GM23338 (cell line): ENCODE measurements at places on chromosomes 3 and 15.

- DNase-seq, result no peak
Measured at GRCh38 chr15:66196602-66197001, 56.9 kb downstream of the MEGF11 start.

DNA sequence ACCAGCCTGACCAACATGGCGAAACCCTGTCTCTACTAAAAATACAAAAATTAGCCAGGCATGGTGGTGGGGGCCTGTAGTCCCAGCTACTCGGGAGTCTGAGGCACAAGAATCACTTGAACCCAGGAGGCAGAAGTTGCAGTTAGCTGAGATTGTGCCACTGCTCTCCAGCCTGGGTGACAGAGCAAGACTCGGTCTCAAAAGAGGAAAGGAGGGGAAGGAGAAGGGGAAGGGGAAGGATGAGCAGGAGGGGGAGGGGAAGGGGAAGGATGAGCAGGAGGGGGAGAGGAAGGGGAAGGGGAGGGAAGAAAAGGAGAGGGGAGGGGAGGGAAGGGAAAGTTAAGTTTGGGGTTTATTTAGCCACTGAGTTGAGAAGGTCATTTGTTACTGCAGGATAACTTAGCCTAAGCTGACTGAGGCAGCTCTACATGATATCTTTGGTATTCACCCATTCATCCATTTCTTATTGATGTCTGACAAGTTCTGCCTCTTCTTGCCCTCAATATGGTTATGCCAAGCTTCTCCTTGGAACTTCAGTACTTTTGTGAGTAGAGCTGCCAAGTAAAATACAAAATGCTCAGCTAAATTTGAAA lies 15.9 kb upstream of the ABHD2 start:
- DNase-seq, result no peak

- no peak for DNase-seq
Measured at GRCh38 chr15:88322461-88322860, 65.9 kb upstream of the NTRK3 start.

- DNase-seq, result no peak
Measured at GRCh38 chr15:71301958-71302621, 186.8 kb downstream of the THSD4 start.

DNA sequence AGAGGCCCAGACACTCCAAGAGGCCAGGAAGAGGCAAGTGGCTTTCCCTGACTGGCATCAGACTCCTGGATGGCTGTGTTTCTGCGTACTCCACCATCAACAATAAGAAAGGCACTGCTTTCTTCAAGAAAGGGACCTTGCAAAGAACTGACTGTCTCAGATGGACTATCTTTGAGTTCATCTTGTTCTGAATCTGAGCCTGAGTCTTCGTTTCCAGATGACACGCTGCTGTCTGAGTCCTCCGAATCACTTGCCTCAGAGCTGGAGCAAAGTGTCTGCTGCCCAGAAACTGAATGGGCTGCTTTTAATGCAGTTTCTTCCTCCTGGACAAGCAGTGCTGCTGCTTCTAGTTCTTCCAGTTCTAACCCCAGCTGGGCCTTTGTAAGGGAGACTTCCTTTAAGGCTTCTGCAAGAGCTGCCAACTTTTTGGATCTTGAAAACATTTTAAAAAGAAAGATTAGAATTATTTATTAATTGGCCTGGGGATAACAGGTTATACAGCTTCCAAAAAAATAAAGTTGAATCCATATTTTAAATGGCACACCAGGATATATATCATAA lies 97.8 kb downstream of the SHQ1 start:
- no peak for DNase-seq

DNA sequence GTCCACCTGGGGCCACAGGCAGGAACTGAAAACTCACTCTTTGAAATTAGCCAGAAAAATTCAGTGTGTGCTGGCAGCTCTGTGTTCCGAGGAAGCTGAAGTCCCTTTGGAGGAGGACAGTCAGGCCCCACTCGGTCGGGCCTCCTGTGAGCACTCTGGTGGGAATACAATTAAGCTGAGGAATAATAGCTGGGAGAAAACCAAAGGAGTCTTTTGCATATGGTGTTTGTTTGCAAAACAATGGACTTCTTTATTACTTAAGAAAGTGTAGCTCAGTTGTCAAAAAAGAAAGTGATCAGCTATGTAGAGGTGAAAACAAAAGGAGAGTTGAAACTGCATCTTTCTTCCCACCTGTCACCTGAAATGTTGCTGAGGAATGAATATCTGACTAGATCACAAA lies 202.5 kb downstream of the MEIS2 start:
- DNase-seq, result peak; percentile 53

GRCh38 chr3:183434992-183435391 lies 6.6 kb upstream of the MCF2L2 start:
- peak; percentile 65 for DNase-seq

DNA sequence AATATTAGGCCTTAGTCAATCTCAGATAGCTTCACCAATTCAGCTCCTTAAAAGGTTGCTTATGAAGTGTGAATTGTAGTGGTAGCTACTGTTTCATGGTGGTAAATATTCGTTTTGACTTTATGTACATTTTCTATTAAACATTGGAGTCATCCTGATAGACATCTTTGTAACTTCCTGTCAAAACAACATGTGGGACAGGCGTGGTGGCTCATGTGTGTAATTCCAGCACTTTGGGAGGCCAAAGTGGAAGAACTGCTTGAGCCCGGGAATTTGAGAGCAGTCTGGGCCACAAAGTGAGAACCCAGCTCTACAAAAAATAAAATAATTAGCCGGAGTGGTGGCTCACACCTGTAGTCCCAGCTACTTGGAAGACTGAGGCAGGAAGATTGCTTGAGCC lies 2.0 kb upstream of the TRIM59 start:
- no peak for DNase-seq

GRCh38 chr15:88680241-88681001 lies 41.6 kb downstream of the ISG20 start:
- DNase-seq, result no peak

GRCh38 chr15:52262364-52262763 lies 33.2 kb downstream of the MYO5C start:
- no peak for DNase-seq

- DNase-seq, result no peak
Measured at GRCh38 chr3:171317171-171317570, 143.0 kb downstream of the TNIK start.

GRCh38 chr3:184730924-184731323 lies 19.1 kb upstream of the MAGEF1 start:
- DNase-seq, result no peak

DNA sequence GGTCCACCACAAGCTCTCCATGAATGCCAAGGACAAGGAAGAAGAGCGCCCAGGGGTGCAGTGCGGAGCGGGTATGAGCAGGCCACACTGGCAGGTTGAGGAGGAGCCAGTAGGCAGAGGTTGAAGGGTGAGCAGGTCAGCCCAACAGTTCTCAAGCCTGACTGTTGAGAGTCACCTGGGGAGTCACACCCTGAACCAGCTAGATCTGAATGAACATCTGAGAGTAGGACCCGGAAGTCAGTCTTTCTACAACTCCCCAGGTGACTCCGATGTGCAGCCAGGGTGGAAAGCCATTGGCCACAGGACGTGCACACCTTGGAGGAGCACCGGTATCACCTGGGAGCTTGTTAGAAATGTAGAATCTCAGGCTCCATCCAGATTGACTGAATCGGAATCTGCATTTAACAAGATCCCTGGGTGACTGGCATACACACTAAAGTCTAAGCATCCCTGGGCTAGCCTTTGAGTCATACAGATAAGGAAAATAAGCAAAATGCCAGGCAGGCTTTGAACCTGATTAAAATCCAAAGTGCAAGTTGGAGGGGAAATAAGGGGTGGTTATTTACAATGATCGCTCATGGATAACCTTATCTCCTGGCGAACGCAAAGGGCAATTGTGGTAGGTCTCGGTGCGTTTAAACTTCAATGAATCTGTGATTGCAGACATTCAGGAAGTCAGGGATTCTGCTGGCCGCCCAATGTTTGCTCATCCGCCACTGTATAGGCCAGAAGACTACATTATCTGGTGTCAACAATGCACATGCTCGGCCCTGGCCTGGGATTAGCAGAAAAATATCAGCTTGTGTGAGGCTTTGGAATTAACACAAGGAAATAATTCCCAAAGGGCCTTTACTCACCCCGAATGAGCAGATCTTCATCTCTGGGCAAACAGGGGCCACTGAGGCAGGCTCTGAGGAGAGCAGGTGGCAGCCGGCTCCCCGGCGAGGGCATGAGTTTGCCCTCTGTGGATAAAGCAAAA lies 11.7 kb upstream of the LYZL4 start:
- DNase-seq, result no peak

- DNase-seq, result no peak
Measured at GRCh38 chr3:9248522-9249271, 749 bp downstream of the SRGAP3 start.

- no peak for DNase-seq
Measured at GRCh38 chr3:126557761-126558160, 971 bp downstream of the C3orf22 start.

DNA sequence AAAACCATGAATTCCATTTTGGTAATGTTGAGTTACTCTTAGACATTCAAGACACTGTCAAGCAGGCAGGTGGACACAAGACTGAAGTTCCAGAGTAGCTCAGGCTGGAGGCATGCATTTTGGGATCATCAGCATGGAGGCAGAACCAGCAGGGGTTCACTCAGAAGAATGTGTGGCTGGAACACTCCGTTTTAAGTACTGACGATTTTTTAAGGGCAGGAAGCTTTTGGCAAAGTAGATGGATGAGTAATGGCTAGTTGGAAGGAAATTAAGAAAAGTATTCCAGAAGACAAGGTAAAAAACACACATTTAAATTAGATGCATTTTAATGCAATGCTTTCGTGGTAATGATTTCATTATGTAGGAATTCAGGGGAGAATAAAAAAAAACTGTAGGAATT lies 420.4 kb downstream of the ROBO2 start:
- no peak for DNase-seq

DNA sequence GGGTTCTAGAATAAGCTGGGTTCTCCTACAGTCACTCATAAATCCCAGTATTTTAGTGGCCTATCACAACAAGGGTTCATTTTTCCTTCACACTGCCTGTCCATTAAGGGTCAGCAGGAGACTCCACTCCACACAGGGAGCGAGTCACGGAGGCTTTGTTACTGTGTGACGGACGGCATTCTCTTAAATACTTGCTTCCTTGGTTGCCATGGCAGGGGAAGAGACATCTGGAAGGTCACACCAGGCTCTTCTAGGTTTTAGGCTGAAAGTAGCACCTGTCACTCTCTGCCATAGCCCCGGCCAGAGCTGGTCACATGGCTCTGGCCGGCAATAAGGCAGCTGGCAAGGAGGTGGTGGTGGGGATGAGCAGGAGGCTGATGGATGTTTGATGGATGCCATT lies 89.4 kb upstream of the ANKRD34C start:
- no peak for DNase-seq

DNA sequence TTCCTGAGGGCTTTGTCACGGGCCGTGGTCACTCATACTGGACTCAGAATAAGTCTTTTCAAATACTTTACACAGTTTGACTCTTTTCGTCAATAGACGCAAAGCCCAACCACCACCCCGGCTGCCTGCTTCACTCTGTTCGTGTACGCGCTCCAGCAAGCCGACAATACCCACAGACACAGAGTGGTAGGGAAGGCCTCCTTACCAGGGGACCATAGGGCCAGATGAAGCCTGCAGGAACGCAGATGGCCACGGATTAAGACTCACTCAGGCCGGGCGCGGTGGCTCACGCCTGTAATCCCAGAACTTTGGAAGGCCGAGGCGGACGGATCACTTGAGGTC lies 29.7 kb downstream of the EFCAB12 start:
- peak; percentile 22 for DNase-seq

DNA sequence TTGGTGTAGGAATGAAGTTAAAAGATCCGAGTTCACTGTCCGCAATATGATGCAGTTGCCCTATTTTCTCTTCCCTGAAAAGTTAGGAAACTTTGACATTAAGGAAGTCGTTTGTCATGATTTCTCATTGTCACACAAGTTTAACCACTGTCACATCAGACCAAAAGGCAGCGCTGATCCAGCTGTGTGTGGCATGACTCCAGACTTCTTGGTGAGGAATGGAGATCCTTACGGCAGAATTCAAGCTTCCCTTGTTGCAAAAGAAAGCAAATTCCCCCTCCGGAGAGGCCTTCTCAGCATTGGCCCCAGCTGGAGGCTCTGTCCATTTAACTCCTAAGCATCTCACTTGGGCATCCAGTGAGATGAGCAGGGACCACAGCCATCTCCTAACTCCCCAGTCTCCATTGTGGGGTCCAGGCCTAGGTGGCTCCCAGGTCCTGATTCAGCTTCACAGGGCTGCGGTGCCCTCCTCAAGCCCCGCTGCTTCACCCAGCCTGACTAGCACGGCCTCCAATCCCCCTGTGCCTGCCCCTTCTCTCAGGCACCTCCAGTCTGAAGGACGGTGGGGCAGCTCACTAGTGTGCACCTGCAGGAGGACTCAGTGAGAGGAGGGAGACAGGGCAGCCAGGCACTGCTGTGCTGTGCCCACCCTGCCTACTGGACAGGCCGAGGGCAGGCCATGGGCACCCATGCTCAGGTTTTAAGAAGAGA lies 159.5 kb downstream of the CHSY1 start:
- no peak for DNase-seq

DNA sequence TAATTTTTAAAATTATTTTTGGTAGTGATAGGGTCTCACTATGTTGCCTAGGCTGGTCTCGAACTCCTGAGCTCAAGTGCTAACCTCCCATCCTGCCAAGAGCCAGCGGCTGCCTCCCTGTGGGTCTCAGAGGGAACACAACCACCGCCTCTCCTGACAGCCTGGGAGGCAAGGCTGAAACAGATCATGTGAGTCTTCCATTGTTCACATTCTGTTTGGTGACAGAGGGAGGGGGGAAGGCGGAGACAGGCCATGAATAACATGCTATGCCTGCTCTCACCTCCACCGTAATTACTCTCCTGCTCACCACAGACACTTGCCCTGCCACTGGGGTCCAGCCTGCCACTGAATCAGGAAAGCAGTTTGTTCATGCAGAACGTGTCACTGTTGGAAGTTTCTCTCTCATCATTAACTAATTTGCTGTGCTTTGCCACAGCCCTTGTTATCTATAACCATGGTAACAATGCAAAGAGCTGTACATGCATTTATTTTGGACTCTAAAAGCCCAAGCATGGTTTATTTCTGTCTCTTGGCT lies 78.4 kb upstream of the RASGRF1 start:
- peak; percentile 85 for DNase-seq

GRCh38 chr15:98207928-98208327 lies 247.4 kb downstream of the ARRDC4 start:
- no peak for DNase-seq
